Thymus (tissue), 14 donors: ENCODE measurements at places on chromosomes 4 and X.
A peak's percentile ranks its signal among the peaks of the same experiment; 100 is the strongest.

DNA sequence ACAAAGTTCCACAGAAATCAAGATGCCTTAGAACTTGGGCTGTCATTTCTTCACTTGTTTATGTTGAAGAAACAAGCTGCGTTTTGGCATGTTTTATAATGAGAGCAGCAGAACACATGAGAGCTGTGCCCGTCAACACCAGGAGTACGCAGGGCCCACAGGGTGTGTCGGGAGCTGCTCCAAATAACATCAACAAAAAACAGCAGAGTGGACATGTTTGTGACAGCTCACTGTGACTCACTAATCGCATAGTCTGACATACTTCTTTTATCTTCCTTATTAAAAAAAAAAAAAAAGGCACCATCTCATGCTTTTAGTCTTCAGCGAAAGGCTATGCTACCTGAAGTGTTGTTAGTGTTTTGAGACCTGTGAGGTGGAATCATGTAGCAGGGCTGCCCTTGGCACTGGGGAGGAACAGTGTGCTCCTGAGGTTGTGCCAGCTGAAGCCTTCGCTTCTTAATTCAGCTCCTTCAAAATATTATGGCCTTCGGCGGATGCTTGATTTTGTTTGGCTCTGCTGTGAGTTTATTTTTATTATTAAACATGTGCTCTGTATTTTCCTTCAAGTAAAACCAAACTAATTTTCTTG is 32.8 kb downstream of the FHDC1 start:
- no peak overlapping the region for H3K27ac ChIP-seq
- H3K4me1 ChIP-seq, result no peaks in the 10 kb centered on the region
- no peak overlapping the region for H3K4me3 ChIP-seq
- DNase-seq, result no peak

GRCh38 chrX:71492231-71493065 is 40.5 kb upstream of the OGT start:
- peak; percentile 14 for DNase-seq
- no peaks in the 10 kb centered on the region for H3K27me3 ChIP-seq
- H3K4me3 ChIP-seq, result peak overlapping the region; percentile 56

- no peaks in the 10 kb centered on the region for H3K4me1 ChIP-seq
- no peak overlapping the region for H3K4me3 ChIP-seq
- H3K27ac ChIP-seq, result no peak overlapping the region
- DNase-seq, result no peak
These were observed 105.9 kb downstream of the SHROOM4 start for GRCh38 chrX:50707955-50708699.

DNA sequence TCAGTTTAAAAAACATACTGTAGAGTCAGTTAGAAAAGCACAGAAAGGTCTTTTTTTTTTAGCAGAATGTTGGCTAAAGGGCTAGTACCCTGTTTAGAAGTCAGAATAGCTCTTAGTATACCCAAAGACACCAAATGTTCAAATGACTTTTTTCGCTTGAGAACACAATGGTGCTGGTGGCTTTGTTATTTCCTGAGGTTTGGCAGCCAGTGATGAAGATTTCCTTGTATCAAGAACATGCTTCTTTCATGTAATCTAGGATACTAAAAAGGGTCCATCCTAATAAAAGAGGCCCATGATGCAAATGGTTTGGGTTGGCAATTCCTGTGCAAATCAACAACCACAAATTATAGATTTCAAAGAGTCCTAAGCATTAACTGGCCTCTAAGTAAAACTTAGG is 21.1 kb upstream of the CD40LG start:
- H3K27me3 ChIP-seq, result no peaks in the 10 kb centered on the region
- no peak for DNase-seq
- no peak overlapping the region for H3K27ac ChIP-seq
- H3K36me3 ChIP-seq, result no peaks in the 10 kb centered on the region

DNA sequence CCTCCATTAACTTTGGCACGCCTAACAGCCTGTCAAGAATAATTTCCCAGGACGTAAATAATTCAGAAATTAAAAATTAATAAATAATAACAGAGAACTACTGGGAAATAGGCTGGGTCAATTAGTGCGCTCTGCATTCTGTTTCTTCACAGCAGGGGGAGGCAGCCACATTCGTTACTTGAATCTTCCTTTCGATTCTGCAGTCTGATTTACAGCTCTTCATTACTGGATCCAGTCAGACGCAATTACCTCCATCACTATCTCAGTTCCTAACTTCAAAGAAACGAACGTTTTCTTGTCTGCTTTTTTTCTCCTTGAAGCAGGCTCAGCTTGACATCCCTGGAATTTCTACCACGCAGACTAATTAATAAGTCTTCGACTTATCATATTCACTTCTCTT is 9.0 kb upstream of the RPL34 start:
- no peak overlapping the region for H3K4me3 ChIP-seq
- DNase-seq, result peak; percentile 62
- H3K27ac ChIP-seq, result no peak overlapping the region
- H3K27me3 ChIP-seq, result no peaks in the 10 kb centered on the region

GRCh38 chr4:8093587-8094274 is 64.9 kb downstream of the ABLIM2 start:
- no peak overlapping the region for H3K27ac ChIP-seq
- H3K27me3 ChIP-seq, result no peaks in the 10 kb centered on the region
- H3K36me3 ChIP-seq, result no peaks in the 10 kb centered on the region
- no peaks in the 10 kb centered on the region for H3K4me1 ChIP-seq
- DNase-seq, result no peak

DNA sequence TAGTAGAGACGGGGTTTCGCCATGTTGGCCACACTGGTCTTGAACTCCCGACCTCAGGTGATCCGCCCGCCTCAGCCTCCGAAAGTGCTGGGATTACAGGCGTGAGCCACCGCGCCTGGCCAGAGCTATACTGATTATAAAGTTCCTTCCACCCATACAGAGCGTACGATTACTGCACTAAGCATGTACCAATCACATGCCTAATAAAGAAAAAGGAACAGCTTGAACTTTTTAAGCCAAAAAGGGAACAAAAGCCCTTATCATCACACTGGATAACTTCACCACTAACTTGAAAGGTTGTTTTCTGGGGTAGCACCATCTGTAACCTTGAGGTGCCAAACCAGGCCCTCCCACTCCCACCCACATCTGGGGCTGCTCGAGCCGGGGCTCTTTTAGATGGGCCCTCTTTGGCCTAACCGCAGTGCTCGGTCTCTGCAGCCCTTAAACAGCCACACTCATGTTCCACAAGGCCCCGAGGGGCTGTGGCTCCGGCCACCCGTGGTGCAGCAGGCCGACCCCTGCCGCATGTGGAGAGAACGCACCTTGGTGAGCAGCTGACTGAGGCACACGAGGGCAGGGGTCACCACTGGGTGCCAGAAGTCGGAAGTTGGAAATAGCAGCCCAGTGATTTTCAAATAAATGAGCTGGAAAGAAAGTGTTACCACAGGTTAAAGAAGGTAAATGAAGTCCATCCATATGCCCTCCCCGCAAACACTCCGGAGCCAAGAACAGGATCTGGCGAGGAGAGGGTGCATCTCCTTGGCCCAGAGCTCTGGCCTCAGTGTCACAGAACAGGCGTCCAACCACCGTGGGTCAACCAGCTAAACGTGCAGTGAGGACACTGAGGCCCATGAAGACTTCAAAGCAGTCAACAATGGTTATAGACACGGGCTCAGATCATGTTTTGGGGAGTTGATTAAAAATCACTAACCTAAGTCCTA is 18.4 kb downstream of the NOP14 start:
- H3K27ac ChIP-seq, result no peak overlapping the region
- H3K4me3 ChIP-seq, result no peak overlapping the region
- no peak for DNase-seq

DNA sequence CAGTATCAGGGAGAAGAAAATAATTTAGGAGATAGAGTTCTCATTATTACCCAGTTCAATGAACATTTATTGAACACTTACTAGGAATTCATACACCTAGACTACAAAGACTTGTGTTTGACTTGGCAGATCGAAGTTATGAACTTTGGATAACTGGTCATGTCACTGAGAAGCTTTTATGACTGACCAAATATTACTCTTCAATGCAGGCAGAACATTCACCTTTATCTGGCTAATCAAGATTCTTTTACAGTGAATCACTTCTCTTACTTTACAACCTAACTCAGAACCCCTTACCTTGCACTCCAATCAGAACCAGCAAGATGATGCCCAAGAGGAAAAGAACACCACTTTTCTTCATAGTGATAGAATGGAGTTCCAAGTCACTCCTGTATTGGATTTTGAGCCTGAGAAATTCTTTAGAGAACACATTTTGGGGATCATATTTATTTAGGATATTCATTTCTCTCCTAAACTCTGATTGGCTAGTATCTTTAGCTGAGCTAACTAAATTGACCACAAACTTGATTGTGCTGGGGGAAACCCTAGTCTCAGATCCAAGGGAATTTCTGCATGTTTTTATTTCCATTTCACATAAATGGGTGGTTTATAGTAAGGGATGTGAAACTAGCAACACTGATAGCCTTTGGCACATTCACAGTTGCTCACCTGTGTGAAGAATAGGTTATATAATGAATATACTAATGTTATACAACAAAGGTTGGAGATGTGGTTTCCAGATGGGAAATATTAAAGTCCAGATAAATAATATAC is at the start of gene CXCL9:
TSS of gene CXCL9 (minus strand) at position 421 of the 774 bp plus-strand sequence. CDS start at position 361, 60 bp downstream.
- no peak for DNase-seq
- H3K4me1 ChIP-seq, result no peaks in the 10 kb centered on the region
- H3K27ac ChIP-seq, result no peak within 1 kb of the TSS
- no peaks in the 10 kb centered on the region for H3K27me3 ChIP-seq
- H3K4me3 ChIP-seq, result no peak within 1 kb of the TSS

DNA sequence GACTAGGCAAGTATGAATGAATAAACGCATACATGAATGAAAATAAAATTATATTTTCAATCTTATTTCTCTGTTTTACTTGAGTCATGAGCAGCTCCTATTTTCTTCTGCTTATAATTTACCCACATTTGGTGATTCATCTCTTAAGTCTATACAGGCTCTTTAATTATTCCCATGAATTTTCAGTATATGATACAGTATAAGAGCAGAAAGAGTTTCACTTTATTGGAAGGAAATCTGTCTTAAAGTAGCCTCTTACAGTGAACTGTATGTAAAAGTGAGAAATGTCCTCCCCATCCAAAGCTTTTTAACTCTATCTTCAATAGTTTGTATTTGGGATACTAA is 50.8 kb downstream of the TMEM165 start:
- H3K36me3 ChIP-seq, result no peaks in the 10 kb centered on the region
- H3K27ac ChIP-seq, result no peak overlapping the region
- no peak overlapping the region for H3K4me3 ChIP-seq
- DNase-seq, result no peak
- no peaks in the 10 kb centered on the region for H3K4me1 ChIP-seq
- H3K27me3 ChIP-seq, result no peaks in the 10 kb centered on the region

DNA sequence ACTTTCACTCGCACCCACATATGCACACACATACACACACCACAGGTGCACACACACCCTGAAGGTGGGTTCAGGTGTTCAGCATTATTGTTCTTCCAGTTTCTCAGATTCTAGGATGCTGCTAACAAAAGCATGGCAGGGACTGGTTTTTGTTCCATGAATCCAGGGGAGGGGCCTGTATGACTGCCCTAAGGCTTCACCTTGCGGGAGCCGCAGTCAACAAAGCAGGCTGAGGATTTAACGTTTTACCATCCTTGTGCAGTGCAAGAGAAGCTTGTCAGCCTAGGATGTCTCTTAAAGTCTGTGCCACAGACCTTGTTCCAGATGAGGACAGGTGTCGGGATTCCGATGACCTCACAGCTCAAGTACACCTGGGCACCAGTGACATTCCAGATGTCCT is 61.8 kb downstream of the POLR2B start:
- no peaks in the 10 kb centered on the region for H3K36me3 ChIP-seq
- H3K27ac ChIP-seq, result no peak overlapping the region
- no peaks in the 10 kb centered on the region for H3K27me3 ChIP-seq
- no peak for DNase-seq
- H3K4me3 ChIP-seq, result no peak overlapping the region

DNA sequence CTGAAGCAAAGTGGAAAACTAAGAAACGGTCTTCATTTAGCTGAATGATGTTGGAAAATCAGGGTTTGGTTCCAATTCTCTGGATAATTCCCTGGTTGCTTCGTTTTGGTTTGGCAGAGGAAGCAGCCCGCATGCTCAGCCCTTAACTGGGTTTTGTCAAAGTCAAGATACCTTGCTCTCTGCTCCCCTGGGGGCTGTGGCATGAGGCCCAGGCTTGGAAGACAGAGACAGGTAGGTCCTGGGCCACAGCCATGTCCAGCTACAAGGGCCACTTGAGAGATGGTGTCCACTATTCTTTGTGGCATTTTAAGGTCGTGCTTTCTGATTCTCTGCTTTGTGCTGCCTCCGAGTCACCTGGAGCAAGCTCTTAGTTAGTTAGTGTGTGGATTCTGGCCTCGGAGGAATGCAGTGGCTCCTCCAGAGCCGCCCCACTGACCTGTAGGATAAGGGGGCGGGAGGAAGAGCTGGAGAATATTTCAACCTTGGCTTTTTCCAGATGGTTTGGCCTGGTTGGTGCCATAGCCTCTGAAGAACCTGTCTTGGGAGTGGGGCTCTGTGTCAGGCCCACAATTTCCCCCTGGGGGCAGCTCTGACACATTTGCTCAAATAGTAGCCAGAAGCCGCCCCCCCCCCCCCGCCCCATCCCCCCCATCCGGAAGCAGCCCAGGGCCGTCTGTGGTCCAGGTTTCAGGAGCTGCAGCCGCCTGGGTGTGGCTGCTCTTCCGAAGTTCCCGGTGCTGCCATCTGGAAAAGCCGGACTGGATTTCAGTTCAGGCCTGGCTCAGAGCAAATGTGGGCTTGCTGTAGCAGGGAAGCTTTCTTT is 147.1 kb downstream of the NHS start:
- no peaks in the 10 kb centered on the region for H3K36me3 ChIP-seq
- H3K27me3 ChIP-seq, result no peaks in the 10 kb centered on the region
- no peak overlapping the region for H3K4me3 ChIP-seq
- DNase-seq, result no peak
- H3K27ac ChIP-seq, result no peak overlapping the region
- no peaks in the 10 kb centered on the region for H3K4me1 ChIP-seq

GRCh38 chrX:6885909-6886308 is 261.6 kb upstream of the STS start:
- no peak for DNase-seq
- no peak overlapping the region for H3K27ac ChIP-seq
- H3K27me3 ChIP-seq, result no peaks in the 10 kb centered on the region
- H3K4me3 ChIP-seq, result no peak overlapping the region
- H3K4me1 ChIP-seq, result no peaks in the 10 kb centered on the region
- H3K36me3 ChIP-seq, result no peaks in the 10 kb centered on the region

GRCh38 chr4:103268746-103269145 is 70.6 kb upstream of the CENPE start:
- no peak for DNase-seq
- H3K27ac ChIP-seq, result no peak overlapping the region
- H3K36me3 ChIP-seq, result no peaks in the 10 kb centered on the region
- no peaks in the 10 kb centered on the region for H3K4me1 ChIP-seq
- no peak overlapping the region for H3K4me3 ChIP-seq

DNA sequence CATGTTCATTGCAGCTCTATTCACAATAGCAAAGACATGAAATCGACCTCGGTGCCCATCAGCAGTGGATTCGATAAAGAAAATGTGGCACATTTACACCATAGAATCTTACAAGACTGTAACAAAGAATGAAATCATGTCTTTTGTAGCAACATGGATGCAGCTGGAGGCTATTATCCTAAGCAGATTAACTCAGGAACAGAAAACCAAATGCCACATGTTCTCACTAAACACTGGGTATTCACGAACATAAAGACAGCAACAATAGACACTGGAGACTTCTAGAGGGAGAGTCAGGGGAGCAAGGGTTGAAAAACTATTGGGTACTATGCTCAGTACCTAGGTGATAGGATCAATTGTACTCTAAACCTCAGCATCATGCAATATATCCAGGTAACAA is 180.5 kb downstream of the PPP1R2C start:
- no peaks in the 10 kb centered on the region for H3K36me3 ChIP-seq
- H3K4me1 ChIP-seq, result no peaks in the 10 kb centered on the region
- H3K27ac ChIP-seq, result no peak overlapping the region
- H3K27me3 ChIP-seq, result no peaks in the 10 kb centered on the region
- DNase-seq, result no peak
